Stimulated activated CD8-positive, alpha-beta memory T cell treated with anti-CD3 and anti-CD28 coated beads, Interleukin-4, amount 100 ng/mL, for 4 hours (primary cell): ENCODE measurements at places on chromosomes 3 and 15.

DNA sequence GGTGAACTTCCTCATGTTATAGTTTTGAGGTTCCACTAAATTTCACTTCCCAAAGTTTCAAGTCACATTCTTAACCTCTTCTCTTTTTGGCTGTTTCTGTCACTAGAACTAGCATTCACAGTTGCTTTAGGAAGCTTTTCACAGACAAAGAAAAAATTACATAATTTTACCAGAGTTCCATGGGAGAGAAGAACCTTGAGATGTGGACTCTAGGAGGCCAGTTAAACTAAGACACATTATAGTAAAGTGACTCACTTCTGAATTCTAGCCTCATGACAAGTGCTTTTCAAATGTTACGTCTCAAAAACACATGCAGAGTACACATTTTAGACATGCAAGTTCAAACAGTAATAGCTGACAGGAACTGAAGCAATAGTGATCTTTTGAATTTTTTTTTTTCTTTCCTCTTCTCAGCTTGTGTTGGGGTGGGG lies 39.9 kb upstream of the LRTM1 start:
- DNase-seq, result no peak

DNA sequence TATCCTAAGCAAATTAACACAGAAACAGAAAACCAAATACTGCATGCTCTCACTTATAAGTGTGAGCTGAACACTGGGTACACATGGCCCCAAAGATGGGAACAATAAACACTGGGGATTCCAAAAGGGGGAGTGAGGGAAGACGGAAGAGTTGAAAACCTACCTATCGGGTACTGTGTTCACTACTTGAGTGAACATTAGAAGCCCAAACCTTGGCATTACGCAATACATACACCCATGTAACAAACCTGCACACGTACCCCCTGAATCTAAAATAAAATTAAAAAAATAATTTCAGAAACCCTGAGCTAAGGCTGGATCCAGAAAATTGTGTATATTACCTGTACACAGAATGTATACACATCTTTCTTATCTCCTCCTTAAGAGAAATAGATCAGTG lies 42.8 kb upstream of the C3orf70 start:
- DNase-seq, result no peak

GRCh38 chr3:37181756-37182155 lies 7.4 kb upstream of the LRRFIP2 start:
- no peak for DNase-seq

- DNase-seq, result no peak
Observed at GRCh38 chr3:152083135-152083534, 185.6 kb upstream of the MBNL1 start.

GRCh38 chr3:123947482-123947881 lies 13.5 kb downstream of the CCDC14 start:
- no peak for DNase-seq

DNA sequence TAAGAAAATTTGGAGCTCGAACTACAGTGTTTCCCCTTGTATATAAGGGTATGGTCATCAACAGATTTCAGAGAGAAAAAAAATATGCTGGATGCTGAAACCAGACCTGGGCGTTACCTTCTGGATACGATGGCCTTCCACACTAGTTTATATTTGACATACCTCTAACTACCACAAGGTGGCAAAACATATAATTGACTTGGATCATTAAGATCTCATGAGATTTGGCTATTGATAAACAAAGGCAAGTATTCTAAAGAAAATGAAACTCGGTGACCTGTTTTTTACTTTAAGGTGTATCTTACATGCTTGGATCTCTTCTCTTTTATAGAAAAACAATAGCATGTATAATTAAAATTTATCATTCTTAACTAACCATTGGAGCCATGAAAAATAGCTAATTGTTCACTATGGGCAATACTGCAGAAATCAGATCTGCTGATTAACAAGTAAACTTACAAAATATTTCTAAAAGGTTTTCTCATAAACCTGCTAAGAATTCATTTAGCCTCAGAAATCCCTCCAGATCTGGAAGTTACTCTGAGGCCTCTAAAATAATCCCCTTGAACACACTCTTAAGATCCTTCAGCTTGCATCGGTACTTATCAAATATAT lies 300.6 kb upstream of the KCNH8 start:
- no peak for DNase-seq

DNA sequence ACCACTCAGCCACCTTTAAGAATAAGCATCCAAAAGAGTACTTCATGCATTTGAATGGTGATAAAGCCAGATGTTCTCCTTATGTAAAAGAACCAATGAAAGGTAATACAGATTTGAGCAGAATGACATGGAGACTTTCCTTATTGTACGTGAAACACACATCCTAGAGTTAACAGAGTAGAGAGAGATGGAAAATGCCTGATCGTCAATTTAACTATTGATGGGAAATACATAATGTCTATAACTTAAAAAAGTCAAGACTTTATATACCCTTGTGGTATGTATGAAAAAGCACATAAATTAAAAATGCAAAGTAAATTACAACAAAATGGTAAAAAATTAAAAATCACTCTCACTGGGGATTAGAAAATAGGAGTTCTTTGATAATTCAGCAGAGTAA lies 31.7 kb upstream of the PLSCR5 start:
- DNase-seq, result no peak
